ENCODE measurements at places on chromosomes 4 and X.

DNA sequence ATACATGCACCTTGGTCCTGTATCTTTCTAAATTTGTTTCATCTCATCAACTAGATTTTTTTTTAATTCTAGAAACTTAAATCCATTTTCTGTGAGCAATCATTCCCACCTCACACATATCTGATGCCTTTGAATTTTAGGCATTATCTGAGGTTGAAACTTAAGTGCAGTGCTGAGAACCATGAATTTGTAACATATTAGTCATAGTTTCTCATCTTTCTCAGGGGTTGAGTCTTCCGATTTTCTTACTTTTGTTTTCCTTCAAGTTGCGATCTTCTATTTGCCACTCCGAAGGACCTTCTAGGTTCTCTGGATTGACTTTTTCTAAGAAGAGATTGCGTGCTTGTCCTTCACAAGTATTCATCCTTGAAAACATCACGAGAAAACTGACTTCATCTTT is 3.7 kb upstream of the NR0B1 start:
- no peak for DNase-seq

DNA sequence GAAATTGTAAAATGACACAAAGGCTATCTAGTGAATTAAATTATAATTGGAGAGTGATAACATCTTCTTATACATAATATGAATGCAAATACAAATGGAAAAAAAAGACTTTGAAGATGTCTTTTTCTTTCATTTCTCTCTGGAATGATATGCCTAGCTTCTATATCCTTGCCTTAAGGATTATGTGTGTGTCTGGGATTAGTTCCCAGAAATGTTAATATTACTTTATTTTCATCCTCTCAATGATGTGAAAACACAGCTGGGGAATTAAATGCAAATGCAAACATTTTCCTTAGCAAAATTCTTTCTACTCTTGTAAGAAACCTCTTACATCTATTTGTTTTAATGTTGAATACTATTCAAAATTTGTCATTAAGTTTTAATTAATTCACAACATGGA is 441.9 kb downstream of the FSTL5 start:
- DNase-seq = no peak

DNA sequence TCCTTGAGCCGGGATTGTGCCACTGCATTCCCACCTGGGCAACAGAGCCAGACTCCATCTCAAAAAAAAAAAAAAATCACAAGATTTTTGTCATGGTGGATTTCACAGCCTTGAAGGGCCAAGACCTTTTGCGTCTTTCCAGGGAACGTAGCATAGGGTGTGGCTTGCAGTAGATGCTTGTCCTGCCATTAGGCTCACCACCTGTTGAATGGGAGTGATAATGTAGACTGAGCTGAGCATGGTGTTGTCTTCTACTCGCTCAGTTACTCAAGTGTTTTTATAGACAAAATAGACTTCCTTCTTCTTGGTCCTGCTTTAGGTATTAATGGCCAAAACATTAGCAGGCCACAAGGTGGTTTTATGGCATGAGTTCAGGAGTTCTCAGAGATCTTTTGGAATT is 40.8 kb downstream of the JADE1 start:
- DNase-seq = no peak

GRCh38 chr4:18815081-18815778 is 793.7 kb upstream of the LCORL start:
- no peak for DNase-seq

GRCh38 chr4:148704291-148704690 is 262.1 kb upstream of the NR3C2 start:
- no peak for DNase-seq

DNA sequence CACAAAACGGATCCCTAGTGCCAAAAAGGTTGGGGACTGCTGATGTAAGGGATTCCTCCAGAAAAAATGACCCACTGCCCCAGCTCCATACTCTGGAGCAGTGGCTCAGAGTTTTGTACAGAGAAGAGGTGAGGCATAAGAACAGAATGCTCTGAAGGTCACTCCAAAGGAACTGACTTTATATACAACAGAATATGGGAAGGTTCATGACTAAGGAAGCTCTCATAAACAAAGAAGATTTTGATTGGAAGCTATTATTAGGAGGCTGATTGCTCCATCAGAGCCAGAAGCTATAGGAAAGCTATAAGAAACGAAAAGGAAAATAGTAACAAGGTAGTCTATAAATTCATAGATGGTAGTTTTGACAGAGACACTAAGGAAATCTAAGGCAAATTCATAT is 203.1 kb downstream of the SLC7A11 start:
- no peak for DNase-seq

DNA sequence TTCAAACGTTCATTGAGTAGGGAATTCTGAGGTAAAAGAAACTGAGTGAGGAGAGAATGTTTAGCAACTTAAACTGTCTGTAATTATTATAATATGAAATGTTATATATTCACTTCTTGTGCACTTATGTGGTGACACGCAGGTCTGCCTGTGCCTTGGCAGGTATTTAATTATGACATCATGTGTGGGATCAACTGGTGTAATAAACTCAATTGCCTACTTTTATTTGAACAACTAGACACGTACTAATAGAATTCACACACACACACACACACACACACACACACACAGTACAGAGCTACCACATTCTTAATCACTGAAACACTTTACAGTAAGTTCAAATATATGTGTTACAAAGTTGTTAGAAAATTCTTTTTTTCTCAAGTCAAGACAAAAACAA is 20.7 kb upstream of the SLC25A31 start:
- DNase-seq = no peak

DNA sequence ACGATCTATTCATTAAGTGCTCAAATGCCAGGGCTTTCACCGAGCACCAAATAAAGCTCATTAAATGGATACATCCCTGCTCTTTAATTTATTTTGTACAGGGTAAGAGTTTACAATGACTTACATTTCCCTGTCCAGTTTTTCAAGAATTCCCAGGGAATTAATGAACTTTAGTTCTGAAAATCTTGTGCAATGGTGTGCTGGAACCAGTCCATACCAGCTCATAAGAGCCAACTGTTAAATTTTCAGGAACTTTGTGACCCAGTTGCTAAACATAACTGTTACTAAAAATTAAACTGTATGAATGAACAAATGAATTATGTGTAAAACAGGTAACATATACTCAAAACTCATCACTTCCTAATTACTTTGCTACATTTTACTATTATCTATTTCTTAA is 191.7 kb upstream of the RASGEF1B start:
- no peak for DNase-seq

DNA sequence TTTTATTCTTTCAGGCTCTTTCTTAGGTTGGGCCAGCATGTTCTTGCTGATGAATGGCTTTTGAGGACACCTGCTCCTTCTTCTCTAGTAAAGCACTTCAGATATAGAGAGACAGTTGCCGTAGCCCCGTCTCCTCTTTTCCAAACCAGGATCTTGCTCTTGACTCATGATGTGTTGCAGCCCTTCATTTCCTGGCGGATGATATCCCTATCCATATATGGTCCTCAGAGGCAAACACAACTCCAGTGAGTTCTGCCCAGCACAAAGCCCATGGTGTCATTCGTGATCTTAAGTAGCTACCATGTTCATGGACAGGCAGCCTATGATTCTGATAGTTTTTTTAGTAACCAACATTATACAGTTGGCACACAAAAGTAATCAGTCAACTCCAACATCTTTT is 59.8 kb upstream of the ACSL1 start:
- DNase-seq = no peak

DNA sequence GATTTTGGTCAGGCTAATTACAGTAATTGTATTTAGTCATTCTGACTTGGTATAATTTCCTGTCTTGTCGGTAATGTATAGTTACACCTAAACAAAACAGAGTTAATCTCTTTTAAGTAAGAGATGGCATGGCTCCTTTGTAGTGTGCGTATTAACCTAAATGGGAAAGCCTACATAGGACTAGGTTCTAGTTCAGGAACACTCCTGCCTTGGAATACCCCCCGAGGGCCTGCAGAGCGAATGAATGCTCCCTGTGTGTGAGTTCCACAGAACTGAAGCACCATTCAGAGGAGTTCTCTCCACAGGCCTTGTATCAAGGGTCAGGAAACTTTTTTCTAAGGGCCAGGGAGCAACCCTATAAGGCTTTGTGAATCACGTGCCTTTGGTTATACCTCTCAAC is 44.9 kb upstream of the STIM2 start:
- no peak for DNase-seq

- DNase-seq = no peak
Measured at GRCh38 chr4:179530958-179531357, 2088.7 kb upstream of the AGA start.

DNA sequence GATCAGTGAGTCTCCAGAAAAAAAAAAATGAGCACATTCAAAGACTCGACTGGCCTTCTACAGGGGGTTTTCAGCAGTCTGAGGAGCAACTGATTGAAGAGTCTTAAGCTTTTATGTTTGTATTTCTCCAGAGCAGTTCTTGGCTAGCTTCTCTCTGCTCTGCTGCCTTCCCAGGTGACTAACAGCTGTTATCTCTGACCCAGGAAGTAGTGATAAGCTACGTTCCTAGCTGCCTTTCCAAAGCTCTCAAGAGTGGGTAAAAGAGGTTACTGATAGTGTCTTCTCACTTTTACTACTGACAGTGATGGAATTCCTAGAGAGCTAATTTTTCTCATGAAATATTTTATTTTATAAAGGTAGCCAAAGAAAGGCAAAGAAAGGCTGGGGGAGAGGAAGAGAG is 66.6 kb downstream of the ENOX2 start:
- DNase-seq = no peak

- no peak for DNase-seq
Measured at GRCh38 chr4:148814030-148814429, 371.8 kb upstream of the NR3C2 start.

GRCh38 chr4:140078366-140078765 is 75.6 kb downstream of the MAML3 start:
- DNase-seq = no peak

DNA sequence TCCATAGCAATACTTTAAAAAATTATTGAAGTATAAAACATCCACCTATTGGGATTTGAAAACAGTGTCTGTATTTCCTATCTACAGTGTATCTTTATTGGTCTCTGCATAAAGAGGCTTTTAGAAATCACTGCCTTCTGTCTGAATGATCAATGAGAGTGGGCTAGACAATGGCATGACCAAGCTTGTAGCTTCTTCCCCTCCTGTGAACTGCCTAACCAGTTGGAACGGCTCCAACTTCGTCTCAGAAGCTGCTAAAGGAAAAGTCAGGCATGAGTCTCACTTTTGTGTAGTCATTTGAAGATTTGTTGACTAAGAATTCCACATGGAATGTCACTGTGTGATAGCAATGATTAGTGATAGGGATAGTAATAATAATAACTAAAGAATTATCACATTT is 64.2 kb downstream of the INTS12 start:
- DNase-seq = no peak

Data from amygdala (tissue), 56 donors.